T1000 (cell line): ENCODE measurements at places on chromosomes 5 and 9.

DNA sequence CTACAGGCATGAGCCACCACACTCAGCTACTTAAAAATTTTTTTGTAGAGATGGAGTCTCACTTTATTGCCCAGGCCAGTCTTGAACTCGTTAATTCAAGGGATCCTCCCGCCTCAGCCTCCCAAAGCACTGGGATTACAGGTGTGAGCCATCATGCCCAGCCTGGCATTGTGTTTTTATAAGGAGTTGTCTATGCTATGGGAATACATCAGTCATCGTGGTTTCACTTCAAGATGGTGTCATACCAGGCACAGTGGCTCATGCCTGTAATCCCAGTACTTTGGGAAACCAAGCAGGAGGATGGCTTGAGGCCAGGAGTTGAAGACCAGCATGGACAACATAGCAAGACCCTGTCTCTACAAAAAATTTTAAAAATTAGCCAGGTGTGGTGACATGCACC is 49.7 kb downstream of the CYSTM1 start:
- no peak for DNase-seq

DNA sequence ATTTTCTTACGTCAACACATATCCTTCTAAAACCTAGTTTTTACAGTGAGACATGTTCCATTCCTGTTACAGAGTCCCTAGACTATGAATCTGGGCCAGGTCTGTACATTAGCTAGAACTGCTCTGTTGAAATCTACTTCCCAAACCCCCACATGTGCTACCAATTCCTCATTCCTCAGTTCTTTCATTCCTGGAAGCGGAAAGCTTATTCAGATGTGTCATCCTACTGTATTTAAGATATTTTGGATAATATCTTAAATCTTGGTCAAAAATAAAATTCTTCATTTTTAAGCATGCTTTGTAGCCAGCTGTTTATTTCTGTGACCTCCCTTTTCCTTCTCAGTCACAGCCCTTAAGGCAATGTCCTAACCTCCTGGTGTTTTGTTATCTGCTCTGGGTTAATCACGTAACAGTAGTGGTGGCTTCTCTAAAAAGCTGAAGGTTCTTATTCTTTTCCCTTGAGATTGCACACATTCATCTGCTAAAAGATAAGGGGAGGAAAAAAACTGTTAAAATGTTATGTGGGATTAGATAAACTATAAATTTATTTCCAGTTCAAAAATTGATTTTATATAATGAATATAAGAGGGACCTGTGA is 35.6 kb downstream of the GLRX start:
- no peak for DNase-seq

DNA sequence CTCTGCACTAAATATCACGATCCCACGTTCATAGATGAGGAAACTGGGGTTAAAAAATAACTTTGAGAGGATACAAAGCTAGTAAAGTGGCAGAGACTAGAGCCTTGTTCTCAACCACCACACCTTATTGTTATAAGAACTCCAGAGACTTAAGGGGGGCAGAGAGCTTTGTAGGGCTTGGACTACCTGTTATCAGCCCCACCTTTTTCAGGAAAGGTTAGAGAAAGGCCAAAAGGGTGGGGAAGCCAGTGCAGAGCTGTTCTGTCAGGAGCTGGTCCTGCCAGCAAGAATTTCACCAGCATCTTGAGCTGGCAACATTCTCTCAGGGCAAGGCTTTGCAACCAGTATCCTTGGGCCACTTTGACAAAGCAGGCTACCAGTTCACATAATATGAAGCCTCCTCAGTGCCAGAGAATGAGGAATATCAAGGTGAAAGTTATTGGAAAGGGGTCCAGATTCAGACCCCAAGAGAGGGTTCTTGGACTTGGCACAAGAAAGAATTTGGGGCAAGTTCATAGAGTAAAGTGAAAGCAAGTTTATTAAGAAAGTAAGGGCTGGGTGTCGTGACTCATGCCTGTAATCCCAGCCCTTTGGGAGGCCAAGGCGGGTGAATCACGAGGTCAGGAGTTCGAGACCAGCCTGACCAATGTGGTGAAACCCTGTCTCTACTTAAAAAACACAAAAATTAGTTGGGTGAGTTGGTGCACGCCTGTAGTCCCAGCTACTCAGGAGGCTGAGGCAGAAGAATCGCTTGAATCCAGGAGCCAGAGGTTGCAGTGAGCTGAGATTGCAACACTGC is 66.2 kb upstream of the CLINT1 start:
- DNase-seq: no peak

- no peak for DNase-seq
Measured at GRCh38 chr5:110707260-110707844, 19.1 kb downstream of the TMEM232 start.

DNA sequence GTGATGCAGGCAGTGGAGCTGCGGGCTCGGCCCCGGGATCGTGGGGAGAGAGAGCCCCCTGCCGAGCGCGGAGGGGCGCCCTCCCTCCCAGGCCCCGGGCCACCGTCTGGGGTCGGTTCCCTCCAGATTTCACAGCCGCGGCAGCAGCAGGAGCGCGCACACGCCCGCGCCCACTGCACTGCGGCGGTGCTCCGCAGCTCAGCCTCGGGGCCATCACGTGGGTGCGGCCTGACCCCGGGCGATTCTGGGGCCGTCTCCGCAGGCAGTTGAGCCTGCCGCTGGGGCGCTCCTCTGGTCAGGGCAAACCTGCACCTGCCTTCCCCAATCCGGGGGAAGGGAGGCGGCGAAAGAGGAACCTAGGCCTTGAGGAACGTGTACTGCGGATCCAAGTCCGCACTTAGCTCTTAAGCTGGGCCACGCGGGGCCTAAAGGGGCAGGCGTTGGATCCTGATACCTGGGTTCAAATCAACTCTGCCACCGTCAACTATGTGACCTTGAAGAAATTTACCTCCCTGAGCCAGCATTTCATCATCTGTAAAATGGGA is 9.4 kb upstream of the DELE1 start:
- no peak for DNase-seq

DNA sequence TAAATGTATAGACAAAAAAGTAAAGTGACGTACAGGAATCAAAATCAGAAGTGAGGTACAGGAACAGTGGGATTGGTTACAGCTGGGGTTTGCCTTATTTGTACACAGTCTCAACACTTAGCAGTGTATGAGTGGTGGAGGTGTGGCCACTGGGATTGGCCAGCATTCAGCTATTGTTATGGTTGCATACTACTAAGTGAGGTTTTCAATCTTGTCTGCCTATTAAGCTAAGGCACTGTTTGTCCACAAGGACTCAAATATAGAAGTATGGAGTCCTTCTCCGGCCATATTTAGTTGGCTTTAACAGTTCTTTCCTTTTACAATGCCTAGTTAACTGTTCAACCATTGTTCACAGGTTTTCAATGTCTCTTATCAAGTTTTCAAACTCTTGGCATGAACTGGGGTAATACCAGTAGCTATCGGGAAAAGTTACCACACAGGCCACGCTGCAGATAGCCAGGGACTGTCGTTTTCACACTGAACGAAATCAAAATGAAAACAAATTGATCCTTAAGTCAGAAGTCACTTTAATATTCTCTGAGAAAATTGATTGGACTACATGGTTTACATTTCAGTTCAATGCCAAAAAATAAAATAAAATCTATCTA is 176.0 kb upstream of the FREM1 start:
- DNase-seq: no peak

DNA sequence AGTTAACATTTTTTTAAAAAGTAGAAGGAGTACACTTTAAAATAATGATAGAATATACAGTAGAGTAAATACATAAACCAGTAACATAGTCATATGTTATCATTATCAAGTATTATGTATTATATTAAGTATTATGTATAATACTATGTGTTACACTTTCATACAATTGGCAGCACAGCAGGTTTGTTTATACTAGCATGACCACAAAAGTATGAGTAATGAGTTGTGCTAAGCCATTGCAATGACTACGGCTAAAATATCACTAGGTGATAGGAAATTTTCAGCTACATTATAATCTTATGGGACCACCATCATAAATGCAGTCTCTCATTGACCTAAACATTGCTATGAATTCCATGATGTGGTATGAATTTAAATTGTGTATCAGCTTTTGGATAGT is 506.0 kb downstream of the HTR1A start:
- DNase-seq: no peak

- no peak for DNase-seq
Measured at GRCh38 chr9:130201399-130201873, 29.2 kb downstream of the NCS1 start.

DNA sequence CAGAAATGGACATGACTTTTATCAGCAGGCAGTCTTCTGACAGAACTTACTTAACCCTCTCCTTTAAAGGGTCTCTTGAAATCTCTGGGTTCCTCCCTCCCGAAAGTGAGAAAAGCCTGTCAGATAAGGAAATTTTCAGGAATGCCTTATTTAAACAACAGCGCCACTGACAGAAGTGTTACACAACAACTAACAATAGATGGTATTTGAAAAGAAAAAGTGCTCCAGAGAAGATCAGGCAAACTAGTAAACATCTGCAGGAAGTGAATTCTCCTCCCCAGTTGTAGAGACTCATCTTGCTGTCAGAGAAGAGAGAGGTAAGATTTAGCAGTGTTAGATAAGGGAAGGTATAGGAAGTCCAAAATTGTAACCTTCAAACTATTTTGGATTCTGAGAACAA is 107.2 kb upstream of the NFIL3 start:
- no peak for DNase-seq

DNA sequence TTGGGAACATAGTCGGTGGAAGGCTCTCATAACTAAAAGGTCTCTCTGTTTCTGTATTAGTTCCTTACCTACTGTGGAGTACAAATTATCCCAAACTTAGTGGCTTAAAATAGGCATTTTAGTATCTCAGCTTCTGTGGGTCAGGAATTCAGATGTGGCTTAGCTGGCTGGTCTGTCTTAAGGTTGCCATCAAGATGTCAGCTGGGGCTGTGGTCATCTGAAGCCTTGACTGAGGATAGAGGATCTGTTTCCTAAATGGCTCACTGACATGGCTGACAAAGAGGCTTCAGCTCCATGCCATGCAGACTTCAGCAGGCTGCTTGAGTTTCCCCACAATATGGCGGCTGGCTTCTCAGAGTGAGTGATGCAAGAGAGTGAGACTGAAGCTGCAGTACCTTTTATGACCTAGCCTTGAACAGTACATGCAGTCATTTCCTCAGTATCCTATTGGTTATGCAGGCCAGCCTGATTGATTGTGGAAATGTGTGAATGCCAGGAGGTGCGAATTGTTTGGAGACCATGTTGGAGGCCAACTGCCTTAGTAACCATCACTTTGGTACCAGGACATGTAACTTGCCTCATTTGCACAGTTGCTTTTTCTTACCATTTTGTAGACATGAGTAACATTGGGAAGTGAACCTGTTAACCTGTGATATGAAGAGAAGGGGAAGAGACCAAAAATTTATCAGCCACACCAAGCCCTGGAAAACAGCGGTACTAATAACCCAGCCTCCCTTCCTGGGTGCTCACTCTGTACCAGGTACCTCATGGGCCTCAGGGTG is 152.8 kb upstream of the IER5L start:
- no peak for DNase-seq

GRCh38 chr5:87132696-87133095 is 135.0 kb upstream of the RASA1 start:
- no peak for DNase-seq

DNA sequence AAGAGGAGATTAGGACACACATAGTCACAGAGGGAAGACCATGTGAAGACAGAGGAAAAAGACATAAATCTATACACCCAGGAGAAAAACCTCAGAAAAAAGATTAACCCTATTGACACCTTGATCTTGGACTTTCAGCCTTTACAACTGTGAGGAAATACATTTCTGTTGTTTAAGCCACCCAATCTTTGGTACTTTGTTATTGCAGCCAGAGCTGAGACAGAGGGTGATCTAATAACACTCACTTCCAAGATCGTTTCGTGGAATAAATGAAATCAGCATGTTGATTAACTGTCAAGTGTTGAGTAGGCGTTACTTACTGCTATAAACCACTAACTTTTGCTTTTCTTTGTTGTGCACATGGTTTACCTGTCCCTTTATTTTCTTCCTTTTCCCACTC is 361.2 kb upstream of the RIOK2 start:
- DNase-seq: no peak

DNA sequence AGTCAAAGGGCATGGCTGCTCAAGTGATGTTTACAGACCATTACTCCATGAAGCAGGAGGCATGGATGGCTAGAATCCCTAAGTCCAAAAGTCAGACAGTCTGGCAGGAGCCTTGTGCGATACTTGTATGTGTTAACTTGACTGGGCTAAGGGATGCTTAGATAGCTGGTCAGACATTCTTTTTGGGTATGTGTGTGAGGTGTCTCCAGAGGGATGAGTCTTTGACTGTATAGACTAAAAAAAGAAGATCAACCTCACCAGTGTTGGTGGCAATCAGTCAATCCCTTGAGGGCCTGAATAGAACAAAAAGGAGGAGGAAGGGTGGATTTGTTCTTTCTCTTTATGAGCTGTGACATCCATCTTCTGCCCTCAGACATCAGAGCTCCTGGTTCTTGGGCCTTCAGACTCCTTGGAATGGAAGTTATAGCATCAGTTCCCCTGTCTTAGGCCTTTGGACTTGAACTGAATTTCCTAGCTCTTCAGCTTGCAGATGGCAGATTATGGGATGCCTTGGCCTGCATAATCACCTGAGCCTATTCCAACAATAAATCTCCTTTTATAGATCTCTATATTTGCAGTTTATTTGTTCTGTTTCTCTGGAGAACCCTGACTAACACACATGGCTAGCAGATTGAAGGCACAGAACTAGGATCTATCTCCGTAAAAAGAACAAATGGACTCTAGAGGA is 9.7 kb upstream of the HSPB3 start:
- no peak for DNase-seq

- no peak for DNase-seq
Measured at GRCh38 chr9:135889564-135890189, 17.7 kb downstream of the CAMSAP1 start.
